HFFc6 (cell line): ENCODE measurements at places on chromosomes 2 and 18.

GRCh38 chr2:21020668-21021288, 23.1 kb downstream of the APOB start:
- DNase-seq, result no peak

GRCh38 chr2:117930775-117931174, 83.1 kb downstream of the CCDC93 start:
- DNase-seq, result no peak

GRCh38 chr2:83587309-83587708, 871.8 kb downstream of the SUCLG1 start:
- no peak for DNase-seq

DNA sequence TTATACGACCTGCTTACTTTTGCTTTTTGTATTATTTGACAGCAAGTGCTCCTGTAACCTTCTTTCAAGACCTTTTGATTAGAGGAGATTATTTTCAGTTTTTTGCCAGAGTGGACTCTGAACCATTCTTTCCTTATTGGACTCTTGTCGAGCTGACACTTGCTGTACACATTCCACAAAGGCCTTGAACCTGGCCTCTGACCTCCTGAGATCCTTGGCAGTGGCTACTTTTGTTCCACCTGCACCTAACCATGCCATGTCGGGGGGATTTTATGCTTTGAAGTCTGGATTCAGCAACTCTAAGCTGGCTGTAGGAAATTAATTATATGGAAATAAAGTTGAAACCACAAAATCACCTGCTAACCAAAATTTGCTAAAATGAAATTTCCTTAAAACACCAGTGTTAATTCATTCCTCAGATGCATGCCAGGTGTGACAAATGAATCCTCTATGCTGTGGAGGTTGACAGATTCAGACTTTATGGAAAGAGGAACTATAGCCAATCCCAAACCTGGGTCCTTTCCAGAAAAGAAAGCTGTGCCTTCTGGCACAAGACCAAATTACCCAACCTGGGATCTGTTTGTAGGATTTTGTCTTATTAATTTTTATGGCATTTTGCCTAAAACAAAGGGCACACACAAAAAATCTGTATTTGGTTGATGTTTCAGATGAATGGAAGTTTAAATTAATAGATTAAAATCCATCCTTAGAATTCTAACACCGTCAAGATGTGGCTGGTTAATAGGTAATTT, 110.4 kb downstream of the CDC42EP3 start:
- no peak for DNase-seq

- DNase-seq, result no peak
These were observed 748.7 kb downstream of the BCL11A start for GRCh38 chr2:59804732-59805131.
